ENCODE measurements at places on chromosomes 3 and 15. TPM values are rescaled to one million over a fixed set of nuclear protein-coding genes. Genes with fewer than 3 reads are reported as not detected.

DNA sequence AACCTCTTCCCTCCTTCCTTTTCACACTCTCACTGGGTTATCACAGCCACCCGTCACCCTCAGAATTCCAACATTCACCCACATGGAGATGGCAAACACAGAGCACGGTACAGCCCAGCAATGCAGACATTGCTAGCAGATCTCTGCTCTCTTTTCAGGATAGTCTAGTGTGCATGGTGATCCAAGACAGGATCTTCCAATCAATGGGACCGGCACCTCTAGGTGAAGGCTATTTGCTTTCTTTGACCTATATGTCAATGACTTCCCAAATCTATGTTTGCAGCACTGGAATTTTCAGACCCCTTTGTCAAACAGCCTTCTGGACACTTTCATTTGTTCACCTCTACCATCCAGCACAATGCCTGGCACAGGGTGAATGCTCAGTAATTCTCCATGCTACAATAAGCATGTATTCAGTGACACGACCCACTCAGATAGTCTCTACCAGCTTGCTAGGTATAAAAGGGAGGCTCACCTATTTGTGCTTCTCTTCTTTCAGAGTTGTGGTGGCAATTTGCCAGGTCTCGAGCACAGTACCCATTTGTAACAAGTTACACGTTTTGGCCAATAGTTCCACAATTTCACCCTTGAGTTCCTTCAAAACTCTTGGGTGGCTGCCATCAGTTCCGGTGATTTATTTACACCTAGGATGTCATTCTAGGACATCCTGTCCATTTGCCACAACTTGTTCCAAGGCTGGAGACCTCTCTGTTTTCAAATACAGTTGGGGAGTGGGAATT, 279.1 kb upstream of the ICE2 start:
- DNase-seq: no peak

DNA sequence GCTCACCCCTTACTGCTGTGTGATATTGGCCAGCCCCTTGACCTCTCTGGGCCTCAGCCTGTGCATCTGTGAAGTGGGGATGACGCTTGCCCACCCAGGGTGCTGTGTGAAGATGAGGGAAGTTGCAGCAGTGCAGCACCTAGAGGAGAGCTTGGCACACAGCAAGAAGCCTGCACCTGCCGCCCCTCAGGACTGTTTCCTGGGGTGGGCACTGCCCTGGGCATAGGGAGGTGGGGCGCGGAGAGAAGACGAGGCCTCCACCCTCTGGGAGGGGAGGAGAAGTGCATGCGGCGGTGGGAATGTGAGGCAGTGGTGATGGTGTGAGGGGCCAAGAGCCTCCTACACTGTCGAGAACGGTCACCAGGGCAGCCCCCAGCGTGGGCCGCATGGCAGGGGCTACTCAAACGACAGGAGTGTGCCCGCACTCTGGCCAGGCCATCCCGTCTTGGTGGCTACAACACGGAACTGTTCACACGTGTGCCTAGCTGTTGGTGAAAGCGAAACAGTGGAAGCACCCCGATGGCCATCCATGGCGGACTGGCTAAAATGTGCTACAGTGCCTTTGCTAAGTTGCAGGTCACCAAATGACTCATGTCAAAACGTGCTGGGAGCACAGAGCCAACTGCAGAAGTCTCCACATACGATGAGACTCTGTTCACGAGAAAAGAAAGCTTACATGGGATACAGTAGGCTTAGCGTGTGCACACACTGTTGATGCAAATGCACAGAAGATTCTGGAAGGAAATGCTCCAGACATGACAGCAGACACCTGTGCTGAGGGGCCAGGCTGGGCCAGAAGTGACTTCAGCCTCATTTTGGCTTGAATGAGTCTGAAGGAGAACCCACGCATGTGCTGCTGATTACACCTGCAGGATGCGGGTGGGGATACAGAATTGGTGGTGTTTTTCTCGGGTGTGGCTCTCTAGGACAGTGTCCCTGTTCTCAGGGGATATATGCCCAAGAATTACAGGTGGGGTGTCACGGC, 40.4 kb upstream of the IQSEC1 start:
- DNase-seq: peak; percentile 35

DNA sequence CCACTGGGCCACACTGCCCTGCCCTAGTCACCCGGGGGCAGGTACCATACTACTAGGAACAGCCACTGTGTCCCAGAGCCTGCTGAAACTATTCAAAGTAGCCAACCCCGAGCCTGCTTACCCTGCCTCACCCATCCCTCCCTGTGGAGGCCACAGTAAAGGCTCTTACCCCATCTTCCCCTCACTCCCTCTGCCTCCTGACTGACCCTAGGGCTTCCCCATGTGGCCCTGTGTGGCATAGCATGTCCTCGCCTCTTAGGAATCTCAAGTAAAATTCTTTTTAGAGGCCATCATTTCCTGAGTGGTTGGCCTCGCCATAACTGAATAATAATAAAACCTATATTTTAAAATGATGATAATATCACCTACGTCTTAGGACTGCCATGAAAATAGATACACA, 112.2 kb upstream of the SLC6A11 start:
- DNase-seq: no peak

DNA sequence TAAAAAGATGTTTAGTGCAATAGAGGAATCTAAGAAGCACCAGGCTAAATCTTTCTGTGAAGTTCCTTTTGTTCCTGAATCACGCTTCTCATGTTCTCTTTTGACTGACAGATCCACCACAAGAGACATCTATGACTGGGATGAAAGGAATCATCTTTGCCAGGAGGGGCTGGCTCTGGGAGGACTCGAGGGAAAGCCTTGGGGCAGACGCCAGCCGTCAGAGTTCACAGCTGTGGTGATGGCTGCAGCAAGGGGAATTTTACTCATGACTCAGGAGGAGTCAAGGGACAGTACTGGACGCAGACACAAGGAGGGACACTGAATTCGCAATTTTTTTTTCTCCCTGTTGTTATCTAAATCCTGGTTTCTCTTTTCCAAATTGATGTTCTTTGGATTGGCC, 38.7 kb downstream of the C3orf38 start:
- no peak for DNase-seq

- peak; percentile 67 for DNase-seq
Measured at GRCh38 chr3:79018671-79019136, 749.1 kb downstream of the ROBO1 start.

DNA sequence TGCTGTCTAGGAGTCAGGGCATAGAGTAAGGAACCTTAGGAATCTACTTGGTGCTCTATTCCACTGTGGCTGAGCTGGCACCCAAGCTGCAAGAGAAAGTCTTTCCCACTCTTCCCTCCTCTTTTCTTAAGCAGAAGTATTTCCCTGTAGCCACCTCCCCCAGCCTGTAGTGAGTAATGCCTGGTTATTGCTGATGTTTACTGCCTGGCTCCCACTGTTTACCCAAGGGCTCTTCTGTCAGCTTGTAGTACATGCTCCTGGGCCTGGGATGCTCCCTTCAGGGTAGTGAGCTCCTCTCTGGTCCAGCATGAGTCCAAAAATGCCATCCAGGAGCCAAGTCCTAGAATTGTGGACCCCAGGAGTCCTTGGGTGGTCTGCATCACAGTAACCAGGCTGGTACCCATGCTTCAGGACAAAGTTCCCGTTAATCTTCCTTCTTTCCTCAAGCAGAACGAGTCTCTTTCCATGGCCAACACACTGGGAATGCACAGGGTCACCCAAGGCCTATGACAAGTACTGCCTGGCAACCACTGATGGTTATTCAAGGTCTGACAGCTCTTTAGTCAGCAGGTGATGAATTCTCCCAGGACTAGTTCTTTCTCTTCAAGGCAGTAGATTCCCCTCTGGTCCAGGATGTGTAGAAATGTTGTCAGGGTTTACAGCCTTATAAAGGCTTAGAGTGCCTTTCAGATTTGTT, 17.6 kb downstream of the GALK2 start:
- no peak for DNase-seq

- DNase-seq: no peak
Measured at GRCh38 chr3:107662586-107662985, 139.8 kb downstream of the BBX start.

Gene MEF2A
- 27.2 TPM for polyA plus RNA-seq

Gene DZIP1L
- 1.3 TPM for polyA plus RNA-seq

Gene DNAH12
- not detected for polyA plus RNA-seq
